CD8-positive, alpha-beta T cell (primary cell): ENCODE measurements at places on chromosomes 7 and 10. TPM values are rescaled to one million over a fixed set of nuclear protein-coding genes. Genes with fewer than 3 reads are reported as not detected.

GRCh38 chr7:106735637-106736036, 74.7 kb upstream of the CCDC71L start:
- DNase-seq = no peak

The GRID1 gene
- not detected for total RNA-seq

- no peak for DNase-seq
These were observed 11.7 kb downstream of the RBP3 start for GRCh38 chr10:47359626-47360418.

DNA sequence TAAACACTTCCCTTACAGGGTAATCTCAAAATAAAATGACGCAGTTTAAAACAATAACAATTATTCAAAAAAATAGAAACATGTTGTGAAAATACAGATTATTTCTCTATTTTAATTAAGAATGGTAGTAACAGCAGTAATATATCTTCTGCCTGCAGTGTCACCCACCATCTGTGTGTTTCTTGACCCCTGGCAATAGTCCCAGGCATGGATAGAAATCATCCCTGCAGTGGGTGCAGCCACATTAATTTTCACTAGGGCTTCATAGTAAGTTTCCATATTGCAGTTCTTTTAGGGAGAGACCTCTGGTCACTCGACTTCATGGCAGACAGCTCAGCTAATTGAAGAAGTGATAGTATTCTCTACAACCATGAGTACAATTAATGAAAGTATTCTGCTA, 470.1 kb upstream of the TEX47 start:
- no peak for DNase-seq

- DNase-seq = no peak
These were observed 90.1 kb upstream of the CELF2 start for GRCh38 chr10:10927608-10928007.

GRCh38 chr10:131750973-131751826, 149.6 kb upstream of the PPP2R2D start:
- no peak for DNase-seq

- no peak for DNase-seq
These were observed 19.5 kb upstream of the MICU1 start for GRCh38 chr10:72645263-72645858.

- DNase-seq = no peak
These were observed 26.5 kb upstream of the TRIL start for GRCh38 chr7:28984631-28985030.

DNA sequence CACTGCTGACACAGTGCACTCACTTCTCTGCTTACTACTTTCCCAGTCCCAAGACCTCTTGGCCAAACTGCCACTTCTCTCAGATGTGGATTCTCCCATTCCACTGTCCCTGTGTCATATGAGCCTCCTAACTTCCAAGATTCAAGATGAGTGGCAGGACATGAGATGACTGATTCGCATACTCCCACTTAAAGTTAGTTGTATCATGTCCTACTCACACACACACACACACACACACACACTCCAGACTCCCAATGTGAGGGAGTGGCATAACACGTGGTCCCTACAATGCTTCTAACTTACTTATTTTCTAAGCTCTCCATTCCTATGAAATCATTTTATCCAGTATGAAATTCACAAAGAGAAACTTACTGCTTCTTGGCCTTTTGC, 67.0 kb upstream of the CAV2 start:
- DNase-seq = no peak

DNA sequence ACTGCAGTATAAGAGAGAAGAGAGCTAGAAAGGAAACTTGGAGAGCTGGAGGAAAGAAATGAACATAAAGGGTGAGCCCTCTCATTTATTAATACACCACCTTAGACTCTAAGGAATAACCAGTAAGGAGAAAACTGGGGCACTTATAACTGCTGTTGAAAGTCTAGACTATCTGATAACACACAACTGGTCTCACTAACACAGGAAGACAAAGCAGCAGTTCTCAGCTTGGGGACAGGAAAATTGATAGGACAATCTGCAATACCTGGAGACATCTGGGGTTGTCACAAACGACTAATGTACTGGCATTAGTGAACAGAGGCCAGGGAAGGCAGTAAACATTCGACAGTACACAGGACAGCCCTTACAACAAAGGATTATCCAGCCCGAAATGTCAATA, 6.8 kb downstream of the ELMO1 start:
- DNase-seq = no peak

The SEMA3D gene
- not detected for total RNA-seq

DNA sequence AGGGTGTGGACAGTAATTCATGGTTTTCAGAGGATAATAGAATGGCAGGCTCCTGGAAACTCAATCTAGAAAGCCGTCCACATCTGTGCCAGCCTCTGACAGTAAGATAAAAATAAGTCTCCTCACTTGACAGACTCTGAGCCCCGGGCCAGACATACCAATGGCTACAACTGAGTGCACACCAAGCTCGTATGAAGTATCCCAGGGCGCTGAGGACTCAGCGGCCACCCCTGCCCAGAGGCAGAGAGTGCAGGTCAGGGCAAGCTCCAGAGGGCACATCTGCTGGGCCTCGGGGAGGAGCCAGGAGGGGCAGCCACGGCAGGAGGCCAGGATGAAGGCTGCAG, 262.8 kb upstream of the TCERG1L start:
- DNase-seq = no peak

DNA sequence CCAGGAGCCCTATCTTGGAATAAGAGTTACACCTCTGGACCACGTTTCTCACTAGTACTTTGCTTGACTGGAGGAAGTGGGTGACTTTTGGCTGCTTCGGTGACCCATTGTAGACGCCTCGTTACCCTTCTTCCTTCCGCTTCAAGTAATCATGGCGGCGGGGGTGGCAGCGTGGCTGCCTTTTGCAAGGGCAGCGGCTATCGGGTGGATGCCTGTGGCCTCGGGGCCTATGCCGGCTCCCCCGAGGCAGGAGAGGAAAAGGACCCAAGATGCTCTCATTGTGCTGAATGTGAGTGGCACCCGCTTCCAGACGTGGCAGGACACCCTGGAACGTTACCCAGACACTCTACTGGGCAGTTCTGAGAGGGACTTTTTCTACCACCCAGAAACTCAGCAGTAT, 1.5 kb downstream of the KCND2 start:
- no peak for DNase-seq

GRCh38 chr7:159218170-159218569, 73.5 kb upstream of the VIPR2 start:
- DNase-seq = no peak

DNA sequence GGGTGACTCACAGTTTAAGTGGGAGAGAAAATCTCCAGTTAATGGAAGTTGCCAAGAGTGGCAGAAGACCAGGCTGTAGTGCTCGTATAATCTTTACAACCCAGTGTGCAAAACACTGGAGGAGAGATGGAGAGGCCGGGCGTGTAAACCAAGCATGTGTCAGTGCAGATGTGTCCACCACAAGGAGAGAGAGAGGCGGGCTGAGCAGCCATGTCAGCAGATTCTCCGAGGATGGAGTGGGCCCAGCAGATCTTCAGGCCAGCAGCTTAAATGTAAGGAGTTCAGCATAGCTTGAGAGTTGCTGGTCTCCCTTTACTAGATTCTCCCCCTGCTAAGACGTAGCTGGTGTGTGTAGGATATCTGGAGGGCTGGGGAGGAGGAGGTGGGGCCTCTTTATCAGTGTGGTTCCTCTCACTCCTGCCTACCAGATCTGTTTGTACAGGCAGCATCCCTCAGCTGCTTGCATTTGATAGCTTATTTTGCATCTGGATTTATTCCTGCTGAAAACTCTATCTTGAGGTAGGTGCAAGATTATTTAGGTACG, 13.7 kb downstream of the BPGM start:
- DNase-seq = no peak

DNA sequence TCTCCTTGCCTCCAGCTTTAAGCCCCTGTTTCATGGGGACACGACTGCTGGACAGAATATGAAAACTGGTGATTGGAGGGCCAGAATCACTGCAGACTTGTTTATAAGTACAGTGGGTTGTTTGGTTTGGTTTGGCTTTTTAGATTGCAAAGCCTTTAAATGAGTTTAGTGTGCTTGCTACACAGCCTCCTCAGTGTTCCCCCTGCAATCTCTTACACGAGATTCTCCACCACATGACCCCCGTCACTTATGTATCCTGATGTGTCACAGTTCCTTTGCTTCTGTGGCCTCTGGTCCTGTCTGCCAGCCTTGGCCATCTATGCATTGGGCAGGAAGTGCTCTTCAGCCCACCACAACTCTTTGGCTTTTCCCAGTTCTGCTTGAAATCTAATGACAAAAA, 103.7 kb upstream of the ANKRD1 start:
- DNase-seq = no peak

The SLC18A3 gene
- not detected for total RNA-seq

GRCh38 chr7:156968183-156968582, 18.7 kb downstream of the NOM1 start:
- DNase-seq = no peak
